HTR-8/SVneo (cell line): ENCODE measurements at places on chromosomes 3 and 15.

- DNase-seq, result no peak
These were observed 48.7 kb upstream of the MDFIC2 start for GRCh38 chr3:70360979-70361760.

GRCh38 chr3:194983620-194984019, 287.3 kb downstream of the XXYLT1 start:
- no peak for DNase-seq

DNA sequence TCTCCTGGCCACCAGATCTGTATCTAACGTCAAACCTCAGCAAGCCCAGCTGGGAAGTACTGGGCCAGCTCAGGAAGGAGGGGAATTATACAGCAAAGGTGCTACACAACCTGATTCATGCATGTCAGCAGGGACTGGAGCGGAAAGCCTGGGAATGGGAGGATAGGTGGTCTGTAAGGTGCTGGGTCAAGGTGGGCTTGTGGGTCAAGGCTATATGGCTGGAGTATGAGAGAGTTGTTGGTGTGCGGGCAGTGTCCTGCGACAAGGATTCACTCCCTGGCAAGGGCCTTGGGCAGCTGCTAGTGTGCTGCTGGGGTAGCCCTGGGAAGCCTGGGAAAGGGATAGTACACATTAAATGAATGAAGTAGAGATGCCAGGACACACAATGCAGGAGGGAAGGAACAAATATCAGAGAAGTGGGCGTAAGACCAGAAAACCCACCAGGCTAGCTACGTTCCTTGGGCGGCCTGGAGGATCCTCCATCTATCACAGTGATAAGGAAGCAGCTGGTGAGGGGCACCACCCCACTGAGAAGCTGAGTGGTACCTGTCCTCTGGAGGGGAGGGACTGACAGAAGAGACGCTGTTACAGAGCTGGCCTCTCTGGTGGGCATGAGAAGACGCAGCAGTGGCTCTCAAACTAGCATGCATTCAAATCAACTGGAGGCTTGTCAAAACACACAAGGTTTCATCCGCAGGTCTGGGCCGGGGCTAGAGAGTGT, 8.5 kb upstream of the SYNM start:
- no peak for DNase-seq

DNA sequence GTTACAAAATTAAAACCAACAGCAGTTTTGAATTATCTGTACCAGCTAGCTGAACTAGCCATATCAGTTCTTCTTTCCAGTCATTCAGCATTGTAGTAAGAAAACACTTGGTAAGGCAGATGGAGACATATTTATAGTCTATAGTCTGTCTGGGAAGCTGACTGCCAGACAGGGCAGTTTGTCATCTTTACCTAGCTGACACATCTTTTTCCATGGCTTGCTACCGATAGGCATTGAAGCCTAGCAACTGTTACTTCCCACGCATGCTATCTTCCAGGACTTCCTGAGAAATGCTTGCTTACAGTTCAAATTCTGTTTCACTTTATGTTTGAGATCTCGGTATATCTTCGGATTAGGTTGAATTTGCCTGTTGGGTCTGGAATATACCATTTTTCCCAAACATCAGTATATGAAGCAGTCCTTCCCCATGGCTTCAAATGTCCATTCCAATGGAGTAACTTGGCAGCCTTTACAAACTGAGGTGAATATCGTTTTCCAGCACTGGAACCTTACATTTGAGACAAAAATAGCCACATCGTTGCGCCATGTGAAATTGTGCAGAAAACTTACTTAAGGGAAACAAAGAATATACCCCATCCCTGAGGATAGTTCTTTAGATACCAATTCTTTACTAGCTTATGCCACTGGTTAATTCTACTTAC, 8.8 kb downstream of the GNL3 start:
- DNase-seq, result no peak

GRCh38 chr3:52102934-52103333, 46.6 kb upstream of the DUSP7 start:
- no peak for DNase-seq

DNA sequence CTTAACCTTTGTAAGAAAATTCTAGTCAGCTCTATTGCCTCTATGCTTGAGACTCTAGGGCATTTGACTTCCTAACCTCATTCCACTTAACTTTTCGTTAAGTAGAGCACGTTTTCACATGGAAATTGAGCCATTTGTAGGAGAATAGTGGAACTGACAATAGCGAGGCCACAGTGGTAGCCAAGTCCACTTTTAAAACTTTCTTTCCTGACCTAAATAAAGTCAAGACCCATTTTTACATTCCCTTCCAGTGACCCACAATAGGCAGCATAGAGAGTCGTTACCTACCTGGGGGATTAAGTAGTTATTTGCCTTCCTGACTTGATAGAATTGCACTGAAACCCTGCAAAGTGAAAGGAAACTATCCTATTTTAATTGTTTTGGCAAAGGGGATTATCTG, 386.0 kb upstream of the NECTIN3 start:
- no peak for DNase-seq

DNA sequence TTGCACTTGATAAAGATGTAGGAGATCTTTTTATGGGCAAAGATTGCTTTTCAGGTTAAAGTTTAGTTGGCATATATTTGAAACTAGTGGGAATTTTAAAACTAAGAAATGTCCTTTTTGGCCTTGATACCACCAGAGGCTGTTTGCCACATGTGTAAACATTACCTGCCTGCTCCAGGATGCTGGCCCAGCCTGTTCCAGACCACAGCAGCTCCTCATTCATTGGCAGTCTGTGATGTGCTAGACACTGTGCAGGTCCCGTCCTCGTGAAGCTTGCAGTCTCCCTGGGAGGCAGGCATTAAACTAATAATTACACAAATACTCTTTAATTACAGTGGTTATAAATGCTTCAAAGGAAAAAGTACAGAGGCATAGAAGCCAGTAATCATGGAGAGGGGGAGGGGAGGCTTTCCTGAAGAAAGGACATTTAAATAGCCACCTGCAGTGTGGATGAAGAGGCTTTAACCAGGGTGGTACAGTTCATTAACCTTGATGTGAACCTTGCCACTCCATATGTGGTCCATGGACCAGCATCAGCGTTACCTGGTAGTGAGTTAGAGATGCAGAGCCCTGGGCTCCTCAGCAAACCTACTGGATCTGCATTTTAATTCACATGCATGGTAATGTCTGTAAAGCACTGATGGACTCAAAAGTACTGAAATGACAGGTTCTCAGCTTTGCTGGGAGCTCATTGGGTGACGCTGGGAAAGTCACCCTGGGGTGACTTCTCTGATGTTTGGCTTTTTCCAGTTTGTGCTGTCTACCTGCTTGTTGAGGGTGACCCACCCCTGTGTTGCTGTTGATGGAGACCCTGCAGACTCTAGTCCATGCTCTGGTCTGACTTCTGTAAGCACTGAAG, 5.3 kb downstream of the ZNF710 start:
- no peak for DNase-seq

DNA sequence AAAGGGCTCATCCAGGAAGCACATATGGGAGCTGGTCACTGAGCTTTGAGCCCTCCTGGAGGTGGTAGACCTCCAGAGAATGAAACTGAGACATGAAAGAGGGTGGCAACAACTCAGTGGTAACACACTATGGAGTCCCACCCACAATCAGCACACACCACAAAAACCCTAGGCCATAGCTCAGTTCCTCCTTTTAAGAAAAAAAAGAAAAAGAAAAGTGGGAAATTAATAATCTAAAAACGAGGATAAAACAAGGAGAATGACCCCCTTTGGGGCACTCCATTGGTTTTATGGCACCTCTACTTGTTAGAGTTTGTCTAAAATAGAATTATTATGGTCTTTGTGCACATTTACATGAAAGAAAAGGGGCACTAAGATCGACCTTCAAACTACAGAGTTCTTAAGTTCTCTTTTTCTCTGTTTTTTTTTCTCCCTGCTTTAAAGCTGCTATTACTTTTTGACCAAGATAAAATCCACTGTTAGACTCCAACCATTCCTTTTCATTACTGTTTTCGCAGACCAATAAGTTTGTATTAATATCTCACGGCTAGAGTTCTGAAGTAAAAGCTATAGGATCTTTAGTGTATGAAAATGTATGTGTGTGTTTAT, 40.2 kb upstream of the ZBTB20 start:
- no peak for DNase-seq

DNA sequence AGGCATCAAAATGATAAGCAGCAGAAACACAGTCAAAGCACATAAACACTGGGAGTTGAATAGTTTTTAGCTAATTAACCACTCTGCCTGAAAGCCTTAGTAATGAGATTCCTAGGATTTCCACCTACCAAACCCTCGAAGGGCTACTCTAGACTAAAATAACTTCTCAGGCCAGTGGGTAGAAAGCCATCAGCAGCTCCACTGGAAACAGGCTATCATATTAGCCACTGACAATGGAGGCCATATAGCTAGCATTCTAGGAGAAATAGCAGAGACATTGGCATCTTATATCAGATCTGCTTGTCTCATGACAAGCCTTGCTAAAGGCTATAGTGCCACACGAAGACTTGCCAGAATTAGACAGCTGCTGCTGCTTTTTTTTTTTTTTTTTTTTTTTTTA, 4.5 kb upstream of the CAPN3 start:
- no peak for DNase-seq

DNA sequence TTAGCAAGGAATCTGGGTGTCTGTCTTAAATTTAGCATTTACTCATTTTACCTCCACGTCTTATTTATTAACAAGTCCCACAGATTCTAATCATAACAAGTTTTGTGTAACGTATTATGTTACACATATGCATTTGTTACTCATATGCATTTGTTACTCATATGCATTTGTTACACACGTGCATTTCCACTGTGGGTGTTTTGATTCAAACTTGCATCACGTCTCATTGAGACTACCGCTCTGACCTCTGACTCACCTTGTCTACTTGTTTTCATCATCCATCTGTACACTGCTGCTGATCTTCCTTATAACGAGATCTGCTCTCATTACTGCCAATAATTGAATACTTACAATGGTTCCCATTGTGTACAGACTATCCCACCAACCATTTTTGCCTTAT, 1141.4 kb downstream of the TBL1XR1 start:
- no peak for DNase-seq

GRCh38 chr3:17775073-17775472, 32.6 kb upstream of the TBC1D5 start:
- no peak for DNase-seq

- no peak for DNase-seq
These were observed 9.3 kb downstream of the MAGI1 start for GRCh38 chr3:66029443-66029842.

DNA sequence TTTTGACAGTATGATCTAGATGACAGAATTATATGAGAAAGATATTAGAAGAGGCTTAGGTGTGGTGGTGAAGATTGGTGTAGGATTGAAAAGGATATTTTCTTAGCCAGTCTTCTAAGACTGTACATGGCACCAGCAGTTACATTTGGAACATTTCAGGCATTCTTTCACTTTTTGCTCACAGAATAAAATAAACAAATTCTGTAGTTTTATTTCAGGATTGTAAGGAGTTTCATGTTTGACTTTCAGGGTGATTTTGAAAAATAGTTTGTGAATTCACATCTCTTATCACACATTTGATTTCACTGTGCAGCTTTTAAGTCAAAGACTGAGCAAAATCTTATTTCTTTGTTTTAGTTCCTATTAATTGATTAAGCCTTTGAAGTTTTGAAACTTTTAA, 27.1 kb downstream of the DNAJC13 start:
- no peak for DNase-seq

DNA sequence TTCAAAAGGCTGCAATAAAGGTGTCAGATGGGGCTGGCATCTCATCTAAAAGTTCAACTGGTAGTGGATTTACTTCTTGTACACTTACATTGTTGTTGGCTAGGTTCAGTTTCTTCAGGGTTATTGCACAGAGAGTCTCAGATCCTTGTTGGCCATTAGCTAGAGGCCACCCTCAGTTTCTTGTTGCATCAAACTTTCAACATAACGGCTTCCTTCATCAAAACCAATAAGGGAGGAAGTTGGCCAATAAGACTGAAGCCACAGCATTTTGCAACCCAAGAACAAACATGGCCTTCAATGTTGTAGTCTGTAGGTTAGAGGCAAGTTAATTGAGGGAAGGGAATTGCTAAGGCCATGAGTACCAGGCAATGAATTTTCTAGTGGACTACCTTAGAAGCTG, 218.0 kb downstream of the ZBBX start:
- no peak for DNase-seq

DNA sequence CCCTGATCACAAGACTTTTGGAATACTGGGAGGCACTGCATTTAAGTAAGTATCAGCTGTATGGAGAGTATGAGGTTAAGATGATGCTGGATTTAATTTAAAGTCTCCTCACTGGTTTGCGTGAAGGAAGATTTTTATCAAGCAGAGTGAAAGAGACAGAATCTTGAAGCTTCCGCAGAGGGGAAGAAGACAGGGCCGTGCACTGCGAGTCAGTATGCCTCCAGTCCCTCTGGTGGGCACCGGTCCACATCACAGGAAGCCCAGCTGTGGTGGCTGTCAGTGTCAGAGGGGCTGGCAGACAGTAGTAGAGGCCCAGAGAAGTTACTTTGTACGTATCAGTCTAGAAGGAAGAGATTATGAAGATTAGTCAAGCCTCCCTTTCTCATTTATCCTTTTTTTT, 379.0 kb upstream of the TPRG1 start:
- DNase-seq, result no peak

DNA sequence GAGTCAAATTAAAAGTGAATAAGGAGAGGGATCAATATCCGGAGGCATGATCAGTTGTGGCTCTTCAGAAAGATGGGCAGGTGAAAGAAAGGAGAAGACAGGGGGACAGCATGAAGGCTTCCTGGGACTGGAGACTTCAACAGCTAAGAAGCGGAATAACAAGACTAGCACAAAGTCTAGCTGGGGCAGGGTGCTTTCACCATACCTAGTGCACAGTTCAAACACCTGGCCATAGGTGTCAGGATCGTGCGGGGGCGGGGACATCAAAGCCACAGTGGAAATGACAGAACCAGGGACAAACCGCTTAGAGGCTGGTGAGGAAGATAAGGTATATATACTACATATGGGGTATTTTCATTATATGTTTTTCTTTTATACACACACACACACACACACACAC, 66.2 kb upstream of the FOXP1 start:
- no peak for DNase-seq

- no peak for DNase-seq
These were observed 62.7 kb upstream of the NR2C2 start for GRCh38 chr3:14884665-14885064.

- DNase-seq, result no peak
These were observed 130.4 kb upstream of the PLXNA1 start for GRCh38 chr3:126852511-126852910.

DNA sequence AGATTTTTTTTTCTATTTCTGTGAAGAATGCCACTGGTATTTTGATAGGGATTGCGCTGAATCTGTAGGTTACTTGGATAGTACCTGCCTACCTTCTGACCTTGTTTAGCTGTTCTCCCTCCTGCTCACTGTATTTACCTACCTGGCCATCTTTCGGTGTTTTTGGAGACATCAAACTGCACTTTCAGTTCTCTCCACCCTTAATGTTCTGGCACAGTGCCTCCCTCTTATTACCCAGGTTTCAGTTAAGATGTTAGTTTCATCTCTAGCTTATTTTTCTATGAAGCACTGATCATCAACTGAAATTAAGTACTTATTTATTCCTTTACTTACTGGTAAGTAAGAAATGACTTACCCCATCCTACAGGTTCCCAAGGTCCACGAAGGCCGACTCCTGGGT, 74.4 kb upstream of the KLHL25 start:
- DNase-seq, result no peak

GRCh38 chr3:15490158-15490557, 31.3 kb downstream of the COLQ start:
- DNase-seq, result no peak
